ENCODE measurements at places on chromosomes 16 and 17. TPM values are rescaled to one million over a fixed set of nuclear protein-coding genes. Genes with fewer than 3 reads are reported as not detected.

The C17orf113 gene
- total RNA-seq: 0.15 TPM

The GINS3 gene
- total RNA-seq: 13.8 TPM

The ALOX12B gene
- total RNA-seq: 2.3 TPM

The IGF2BP1 gene
- total RNA-seq: 0.22 TPM

The CES1 gene
- total RNA-seq: not detected

The DOC2A gene
- 0.34 TPM for total RNA-seq

The ASGR1 gene
- total RNA-seq: 0.76 TPM

The C16orf89 gene
- total RNA-seq: not detected

The USP31 gene
- total RNA-seq: 5.4 TPM

The STAT5A gene
- 211 TPM for total RNA-seq

The TMC7 gene
- not detected for total RNA-seq

The PMM2 gene
- total RNA-seq: 36.0 TPM

The CDRT15L2 gene
- total RNA-seq: not detected

The CLTC gene
- total RNA-seq: 206 TPM

The CFDP1 gene
- 41.3 TPM for total RNA-seq

The RHBDL1 gene
- 0.57 TPM for total RNA-seq

The SEBOX gene
- total RNA-seq: not detected

The C16orf92 gene
- not detected for total RNA-seq

The GFAP gene
- not detected for total RNA-seq

The TBC1D3K gene
- total RNA-seq: not detected

The MPO gene
- 0.22 TPM for total RNA-seq

The GRAPL gene
- 3.5 TPM for total RNA-seq

The RDM1 gene
- 10.6 TPM for total RNA-seq

The LRRC46 gene
- total RNA-seq: 0.59 TPM

The CCDC154 gene
- 3.0 TPM for total RNA-seq

The NSF gene
- 30.8 TPM for total RNA-seq

The FN3K gene
- total RNA-seq: 2.3 TPM

The KRT222 gene
- total RNA-seq: not detected
